ENCODE measurements at places on chromosomes 12 and 14.

- no peak for DNase-seq
Observed at GRCh38 chr14:70811578-70811977, 2.3 kb upstream of the MAP3K9 start.

DNA sequence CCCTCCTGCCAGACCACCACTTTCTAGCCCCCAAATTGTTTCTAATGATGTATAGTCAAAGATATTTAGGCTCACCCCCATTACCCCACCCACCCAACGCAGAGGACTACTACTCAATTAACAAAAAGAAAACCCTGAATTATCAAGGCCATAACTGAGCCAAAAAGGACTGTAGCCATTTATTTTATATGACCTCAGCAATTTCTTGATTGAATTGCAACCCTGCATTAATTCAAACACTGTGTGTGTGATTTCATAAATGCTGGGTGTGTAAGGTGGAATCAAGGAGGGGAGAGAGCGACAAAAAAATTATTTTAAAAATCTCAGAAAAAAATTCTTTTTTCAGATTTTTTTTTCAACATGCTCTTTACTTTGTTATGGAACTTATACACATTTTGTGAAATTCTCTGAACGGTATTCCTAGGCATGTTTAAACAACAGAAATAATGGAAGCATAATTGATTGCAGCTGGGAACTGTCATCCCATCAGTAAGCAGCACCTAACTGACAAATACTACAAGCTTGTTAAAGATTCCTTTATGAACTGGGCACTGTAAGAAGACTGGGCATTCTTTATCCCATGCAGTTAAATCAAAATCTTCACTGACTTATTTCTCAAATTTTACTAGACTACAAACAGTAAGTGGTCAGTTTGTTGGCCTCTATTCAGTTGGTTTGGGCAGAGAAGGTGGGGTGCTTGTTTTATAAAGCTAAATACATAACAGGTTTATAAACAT, 179.1 kb downstream of the SOX5 start:
- DNase-seq, result no peak

DNA sequence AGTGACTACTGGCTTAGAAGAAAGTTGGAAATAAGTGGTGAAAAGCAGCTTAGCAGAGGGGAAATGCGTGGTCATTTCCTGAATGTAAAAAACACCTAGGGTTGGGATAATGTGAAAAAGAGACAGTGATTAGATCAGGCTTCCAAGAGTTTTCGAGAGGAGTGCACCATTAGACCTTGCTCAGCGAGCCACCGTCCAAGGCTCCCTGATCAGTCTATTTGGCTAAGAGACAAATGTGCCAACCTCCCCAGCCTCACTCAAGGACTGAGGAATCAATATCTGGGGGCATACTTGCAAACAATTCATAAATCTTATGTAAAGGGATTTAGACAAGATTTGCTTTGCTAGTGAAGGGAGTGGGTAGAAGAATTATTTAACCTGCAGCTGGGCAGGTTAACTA, 594.5 kb downstream of the NRXN3 start:
- DNase-seq, result no peak

GRCh38 chr14:103541709-103542604, 13.0 kb downstream of the TRMT61A start:
- DNase-seq, result no peak

Measured in NCI-H1436 (cell line).